ENCODE measurements at places on chromosomes 3 and 15.

- no peak for DNase-seq
- H3K4me3 ChIP-seq: no peak overlapping the region
- no peaks in the 10 kb centered on the region for H3K4me1 ChIP-seq
- no peak overlapping the region for H3K27ac ChIP-seq
- H3K27me3 ChIP-seq: no peaks in the 10 kb centered on the region
These were observed 603.8 kb upstream of the ADAMTS9 start for GRCh38 chr3:65291448-65292125.

DNA sequence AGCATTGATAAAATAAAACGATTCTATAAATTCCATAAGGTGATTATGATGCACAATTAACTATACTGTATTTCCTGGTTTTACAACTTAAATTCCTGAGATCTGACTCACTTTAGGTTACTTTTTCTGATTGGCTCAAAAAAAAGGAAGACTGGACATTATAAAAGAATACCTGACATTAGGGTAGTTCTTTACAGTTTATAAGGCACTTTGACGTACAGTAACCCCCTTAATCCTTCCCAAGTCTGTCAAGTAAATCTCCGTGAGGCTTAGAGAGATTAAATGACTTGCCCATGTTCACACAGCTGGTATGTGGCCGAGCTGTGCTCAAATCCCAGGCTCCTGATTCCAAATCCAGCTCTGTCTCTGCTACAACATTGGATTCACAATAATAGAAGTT is 1.0 kb upstream of the SLTM start:
- peak overlapping the region; percentile 78 for H3K4me3 ChIP-seq
- DNase-seq: no peak
- H3K27ac ChIP-seq: no peak overlapping the region
- no peaks in the 10 kb centered on the region for H3K27me3 ChIP-seq
- no peaks in the 10 kb centered on the region for H3K36me3 ChIP-seq

DNA sequence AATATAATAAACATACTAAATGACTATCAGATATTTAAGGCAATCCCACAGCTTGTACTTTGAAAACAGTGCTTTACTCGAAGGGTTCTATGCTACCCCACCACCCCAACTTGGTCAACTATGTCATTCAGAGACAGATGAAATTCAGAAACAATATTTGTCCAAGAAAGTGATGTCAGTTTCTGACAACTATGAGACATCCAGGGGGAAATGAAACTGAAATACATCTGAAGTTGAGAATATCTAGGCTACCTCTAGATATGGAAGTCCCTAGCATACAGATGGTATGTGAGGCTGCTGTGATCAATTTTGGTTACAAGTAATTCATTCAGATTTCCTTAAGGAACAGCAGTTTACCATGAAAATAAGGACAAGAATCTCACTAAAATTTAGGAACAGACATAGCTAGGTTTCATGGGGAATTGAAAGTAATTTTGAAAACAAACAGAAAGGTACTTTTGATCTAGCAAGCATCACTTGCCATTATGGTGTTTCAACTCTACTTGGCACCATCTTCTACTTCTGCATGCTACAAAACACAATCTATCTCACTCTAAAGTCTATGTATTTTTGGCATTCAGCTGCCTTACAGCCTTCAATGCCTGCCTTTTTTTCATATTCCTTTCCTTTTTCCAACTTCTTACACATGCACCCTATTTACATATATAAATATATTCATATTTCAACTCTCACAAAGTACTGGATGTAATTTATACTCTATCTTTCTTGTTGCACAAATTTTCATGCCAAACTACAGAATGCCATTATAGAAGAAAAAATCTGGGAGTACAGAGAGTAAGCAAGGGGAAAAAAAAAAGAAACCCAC is 21.7 kb downstream of the ATG3 start:
- H3K36me3 ChIP-seq: peaks cover 2% of the 10 kb centered on the region
- H3K4me1 ChIP-seq: no peaks in the 10 kb centered on the region
- no peaks in the 10 kb centered on the region for H3K27me3 ChIP-seq
- DNase-seq: no peak

DNA sequence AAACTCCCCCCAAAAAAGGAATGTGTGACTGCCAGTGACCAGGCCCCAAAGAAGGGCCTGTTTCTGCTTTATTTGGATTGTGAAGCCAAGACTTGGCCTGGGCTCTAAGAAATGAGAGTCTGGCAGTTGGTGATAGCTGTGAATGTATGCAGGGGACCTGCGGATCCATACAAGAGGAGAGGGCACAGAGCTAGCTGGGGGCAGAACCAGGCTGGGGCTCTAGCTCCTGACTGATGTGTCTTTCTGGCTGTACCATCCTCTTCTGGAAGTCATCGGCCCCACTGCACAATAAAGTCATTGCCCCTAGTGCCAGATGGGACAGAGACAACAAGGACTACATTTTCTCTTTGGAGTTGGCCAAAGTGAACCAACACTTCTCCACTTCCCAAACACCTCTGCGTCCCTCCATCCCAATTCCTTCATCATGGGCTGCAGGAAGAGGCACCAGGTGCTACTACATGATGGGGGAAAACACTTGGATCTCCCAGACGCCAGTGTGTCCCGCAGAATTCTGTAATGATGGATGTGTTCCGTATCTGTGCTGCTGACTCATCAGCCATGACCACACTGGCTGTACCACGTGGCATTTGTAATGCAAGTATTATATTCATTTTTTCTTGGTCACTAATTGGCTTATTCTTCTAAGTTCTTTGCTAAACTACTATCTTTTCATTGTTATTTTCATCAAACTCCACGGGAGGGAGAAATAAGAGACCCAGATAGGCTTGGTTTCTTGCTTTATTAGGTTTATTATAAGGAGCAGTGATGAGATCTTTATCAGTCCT is 1.7 kb upstream of the PLA2G4F start:
- H3K4me3 ChIP-seq: no peak overlapping the region
- DNase-seq: no peak
- H3K27me3 ChIP-seq: no peaks in the 10 kb centered on the region
- peak overlapping the region; percentile 35 for H3K27ac ChIP-seq
- peaks cover 22% of the 10 kb centered on the region for H3K4me1 ChIP-seq
- peaks cover 31% of the 10 kb centered on the region for H3K36me3 ChIP-seq

- no peaks in the 10 kb centered on the region for H3K4me1 ChIP-seq
- H3K27ac ChIP-seq: no peak overlapping the region
- H3K27me3 ChIP-seq: no peaks in the 10 kb centered on the region
- H3K4me3 ChIP-seq: no peak overlapping the region
- no peaks in the 10 kb centered on the region for H3K36me3 ChIP-seq
- no peak for DNase-seq
These were observed 160.0 kb downstream of the STT3B start for GRCh38 chr3:31692751-31693150.

DNA sequence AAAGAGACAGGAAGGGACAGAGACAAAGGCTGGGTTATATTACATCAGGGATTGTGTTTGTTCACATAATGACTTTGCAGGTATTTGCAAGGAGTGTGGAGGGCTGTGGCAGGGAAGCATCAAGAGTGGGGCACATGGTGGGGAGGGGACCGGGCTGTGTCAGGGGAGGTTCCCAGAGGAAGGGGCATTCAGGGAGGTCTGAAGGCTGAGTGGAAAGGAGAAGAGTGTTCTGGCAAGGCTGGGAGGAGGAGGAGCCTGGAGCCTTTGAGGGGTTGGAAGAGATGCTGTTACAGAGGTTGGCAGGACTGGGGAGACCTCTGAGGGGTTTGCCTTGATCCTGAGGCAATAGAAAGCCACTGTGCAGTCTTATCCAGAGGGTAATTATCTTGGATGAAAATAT is 49.4 kb downstream of the EXOG start:
- H3K36me3 ChIP-seq: no peaks in the 10 kb centered on the region
- no peak for DNase-seq
- no peak overlapping the region for H3K27ac ChIP-seq
- no peaks in the 10 kb centered on the region for H3K4me1 ChIP-seq
- H3K27me3 ChIP-seq: no peaks in the 10 kb centered on the region

- no peak overlapping the region for H3K4me3 ChIP-seq
- no peaks in the 10 kb centered on the region for H3K27me3 ChIP-seq
- no peak overlapping the region for H3K27ac ChIP-seq
- H3K4me1 ChIP-seq: no peaks in the 10 kb centered on the region
These were observed 963.4 kb upstream of the SEMA6D start for GRCh38 chr15:46753946-46754345.

GRCh38 chr3:136804813-136805212 is 14.1 kb upstream of the SLC35G2 start:
- H3K27ac ChIP-seq: no peak overlapping the region
- no peaks in the 10 kb centered on the region for H3K36me3 ChIP-seq
- H3K4me3 ChIP-seq: no peak overlapping the region
- DNase-seq: no peak
- no peaks in the 10 kb centered on the region for H3K27me3 ChIP-seq
- no peaks in the 10 kb centered on the region for H3K4me1 ChIP-seq

- no peaks in the 10 kb centered on the region for H3K27me3 ChIP-seq
- no peak overlapping the region for H3K4me3 ChIP-seq
- no peak overlapping the region for H3K27ac ChIP-seq
- no peaks in the 10 kb centered on the region for H3K36me3 ChIP-seq
- no peak for DNase-seq
These were observed 166.3 kb downstream of the NECTIN3 start for GRCh38 chr3:111237946-111238345.

DNA sequence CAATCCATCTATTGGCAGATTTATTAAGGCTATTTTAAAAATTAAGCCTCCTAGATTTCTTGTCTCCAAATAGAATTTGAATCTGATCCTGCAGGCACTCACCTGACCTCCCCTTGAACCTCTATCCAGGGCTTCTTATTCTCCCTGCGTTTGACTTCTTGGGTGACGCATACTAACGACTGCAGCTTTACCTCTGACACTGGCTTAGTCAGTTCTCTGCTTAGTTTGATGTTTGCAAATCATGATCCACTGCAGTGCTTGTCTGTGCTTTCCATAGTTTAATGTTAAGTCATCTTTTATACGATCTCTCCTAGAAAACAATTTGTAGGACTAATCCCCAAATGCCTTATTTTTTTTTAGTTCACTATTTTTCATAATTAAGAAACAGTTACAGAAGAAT is 233.1 kb downstream of the ROBO1 start:
- DNase-seq: no peak
- no peaks in the 10 kb centered on the region for H3K4me1 ChIP-seq
- H3K27me3 ChIP-seq: no peaks in the 10 kb centered on the region
- H3K27ac ChIP-seq: no peak overlapping the region

DNA sequence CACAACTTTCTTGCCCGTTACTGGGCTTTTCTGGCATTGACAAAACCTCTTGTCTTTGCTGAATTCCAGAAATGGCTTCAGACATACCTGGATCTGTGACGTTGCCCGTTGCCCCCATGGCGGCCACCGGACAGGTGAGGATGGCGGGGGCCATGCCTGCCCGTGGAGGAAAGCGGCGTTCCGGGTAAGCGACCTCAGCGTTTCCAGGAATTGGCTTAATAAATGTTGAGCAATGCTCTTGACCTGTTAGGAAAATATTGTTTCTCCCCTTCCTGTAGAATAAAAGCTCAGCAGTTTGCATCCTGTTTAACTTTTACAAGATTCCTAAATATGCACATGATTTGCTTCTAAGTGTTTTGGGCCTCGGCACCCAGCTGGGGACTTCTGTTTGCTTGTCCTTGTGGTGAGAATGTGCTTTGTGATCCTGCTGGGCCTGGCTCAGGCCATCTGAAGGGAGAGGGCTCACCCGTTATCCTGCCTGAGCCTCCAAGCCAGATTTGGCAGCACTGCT is 46.7 kb downstream of the ARNT2 start:
- H3K4me3 ChIP-seq: no peak overlapping the region
- no peak for DNase-seq
- peaks cover 2% of the 10 kb centered on the region for H3K4me1 ChIP-seq

- no peaks in the 10 kb centered on the region for H3K36me3 ChIP-seq
- H3K27me3 ChIP-seq: no peaks in the 10 kb centered on the region
- DNase-seq: no peak
These were observed 405.5 kb upstream of the CNTN4 start for GRCh38 chr3:1693145-1693544.

DNA sequence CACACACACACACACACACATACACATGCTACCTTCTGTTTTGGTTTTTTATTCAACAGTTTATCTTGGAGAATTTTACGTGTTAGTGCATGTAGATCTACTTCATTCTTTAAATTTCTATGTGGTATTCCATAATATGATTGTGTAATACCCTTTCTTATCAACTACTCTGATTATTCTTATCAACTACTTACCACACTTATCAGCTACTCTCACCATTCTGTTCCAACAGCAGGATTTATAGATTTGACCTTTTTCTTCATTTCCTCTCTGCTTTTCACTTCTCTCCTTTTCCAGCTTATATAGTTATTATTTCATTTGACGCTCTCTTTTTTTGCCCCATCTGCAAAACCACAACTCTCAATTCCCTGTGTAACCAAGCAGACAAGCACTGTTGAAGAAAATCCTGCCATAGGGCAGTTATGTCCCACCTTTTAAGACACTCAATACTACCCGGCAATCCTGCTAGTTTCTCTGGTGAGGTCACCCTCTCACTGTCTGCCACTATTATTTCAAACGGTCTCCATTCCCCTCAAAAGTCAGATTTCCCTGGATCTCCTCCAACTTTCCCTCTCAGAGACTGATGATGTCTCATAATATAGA is 56.9 kb upstream of the SATB1 start:
- H3K27ac ChIP-seq: no peak overlapping the region
- DNase-seq: no peak

DNA sequence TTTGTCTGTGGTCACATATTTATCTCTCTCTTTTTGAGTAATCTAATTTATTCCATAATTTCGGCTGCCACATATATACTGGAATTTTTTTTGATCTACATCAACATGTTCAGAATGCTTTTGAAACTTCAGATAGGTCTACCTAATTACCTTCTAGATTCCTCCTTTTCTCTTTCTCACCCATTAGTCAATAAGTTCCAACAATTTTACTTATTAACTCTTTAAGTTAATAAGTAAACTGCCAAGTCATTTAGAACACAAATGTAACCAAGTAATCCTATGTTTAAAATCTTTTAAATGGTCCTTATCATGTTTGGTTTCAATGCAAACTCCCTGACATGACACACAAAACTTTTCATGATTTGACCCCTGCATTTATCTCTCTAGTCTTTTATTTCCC is 410.5 kb downstream of the UNC13C start:
- H3K36me3 ChIP-seq: no peaks in the 10 kb centered on the region
- DNase-seq: no peak
- H3K4me1 ChIP-seq: no peaks in the 10 kb centered on the region
- H3K27me3 ChIP-seq: no peaks in the 10 kb centered on the region

- no peaks in the 10 kb centered on the region for H3K36me3 ChIP-seq
- no peak overlapping the region for H3K27ac ChIP-seq
- H3K27me3 ChIP-seq: no peaks in the 10 kb centered on the region
- H3K4me3 ChIP-seq: no peak overlapping the region
- no peaks in the 10 kb centered on the region for H3K4me1 ChIP-seq
- no peak for DNase-seq
These were observed 635.6 kb upstream of the TBL1XR1 start for GRCh38 chr3:177832880-177833279.

DNA sequence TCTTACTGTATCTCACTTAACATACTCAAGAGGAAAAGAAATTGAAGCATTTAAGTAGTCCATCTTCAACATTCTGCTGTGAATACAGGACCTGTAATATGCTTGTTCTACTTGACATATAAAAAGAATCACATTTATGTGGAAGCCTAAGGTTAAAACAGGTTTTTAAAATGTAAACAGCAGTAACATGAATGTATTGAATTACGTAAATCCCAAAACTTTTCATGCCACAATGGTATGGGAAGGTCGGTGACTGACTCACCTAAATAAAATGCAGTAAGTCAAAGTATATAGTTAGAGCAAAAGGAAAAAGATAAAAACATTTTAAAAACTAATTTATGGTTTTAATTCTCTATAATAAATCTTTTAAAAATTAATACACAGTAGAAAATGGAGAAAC is 115.7 kb upstream of the TJP1 start:
- no peak overlapping the region for H3K27ac ChIP-seq
- no peak for DNase-seq
